ENCODE measurements at places on chromosomes 12 and 14. TPM values are rescaled to one million over a fixed set of nuclear protein-coding genes. Genes with fewer than 3 reads are reported as not detected.

DNA sequence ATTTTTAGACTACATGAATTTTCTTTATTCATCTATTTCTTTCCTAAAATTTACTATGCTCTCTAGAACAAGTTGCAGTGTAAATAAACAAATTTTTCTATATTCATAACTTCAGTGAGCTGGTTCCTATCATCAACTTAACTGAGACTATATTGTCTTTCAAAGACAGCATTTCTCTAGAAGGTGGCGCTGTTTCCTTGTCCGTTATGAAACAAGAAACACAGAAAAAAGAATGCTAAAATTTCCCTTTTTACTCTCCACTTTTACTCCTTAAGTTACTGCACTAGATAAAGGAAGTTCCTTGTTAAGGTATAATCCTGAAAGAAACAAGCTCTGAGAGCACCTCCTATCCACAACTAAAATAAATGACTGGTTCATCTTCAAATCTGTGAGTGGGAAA lies 8.2 kb upstream of the CLEC2A start:
- peak; percentile 39 for DNase-seq

DNA sequence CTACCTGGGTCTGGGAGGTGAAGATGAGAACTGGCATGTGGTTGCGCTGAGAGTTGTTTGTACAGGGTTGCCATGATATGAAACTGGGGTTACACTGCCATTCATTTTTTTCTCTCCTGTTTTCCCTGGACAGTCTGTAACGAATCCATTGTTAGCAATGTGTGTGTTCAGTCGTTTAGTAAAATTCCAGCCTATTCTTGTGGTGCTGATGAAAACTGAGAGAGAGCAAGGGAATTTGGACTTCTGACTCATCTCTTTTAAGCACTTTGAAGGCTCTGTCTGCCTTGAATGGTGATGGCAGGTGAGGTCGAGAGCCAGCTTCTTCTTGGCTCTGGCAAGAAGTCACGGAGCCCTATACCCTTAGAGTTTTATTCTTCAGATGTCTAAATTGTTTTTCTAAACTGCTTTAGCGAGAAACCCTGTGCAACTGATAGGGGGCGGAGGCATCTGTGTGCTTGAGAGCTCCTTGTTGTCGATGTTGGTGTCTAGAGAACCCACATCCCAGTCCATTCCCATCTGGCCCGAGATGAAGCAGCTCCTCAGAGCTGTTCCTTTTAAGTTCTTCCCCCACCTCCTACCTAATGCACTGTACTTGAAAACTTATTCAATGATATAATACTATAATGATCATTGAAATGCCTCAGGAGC lies 204.4 kb downstream of the TMX1 start:
- no peak for DNase-seq

DNA sequence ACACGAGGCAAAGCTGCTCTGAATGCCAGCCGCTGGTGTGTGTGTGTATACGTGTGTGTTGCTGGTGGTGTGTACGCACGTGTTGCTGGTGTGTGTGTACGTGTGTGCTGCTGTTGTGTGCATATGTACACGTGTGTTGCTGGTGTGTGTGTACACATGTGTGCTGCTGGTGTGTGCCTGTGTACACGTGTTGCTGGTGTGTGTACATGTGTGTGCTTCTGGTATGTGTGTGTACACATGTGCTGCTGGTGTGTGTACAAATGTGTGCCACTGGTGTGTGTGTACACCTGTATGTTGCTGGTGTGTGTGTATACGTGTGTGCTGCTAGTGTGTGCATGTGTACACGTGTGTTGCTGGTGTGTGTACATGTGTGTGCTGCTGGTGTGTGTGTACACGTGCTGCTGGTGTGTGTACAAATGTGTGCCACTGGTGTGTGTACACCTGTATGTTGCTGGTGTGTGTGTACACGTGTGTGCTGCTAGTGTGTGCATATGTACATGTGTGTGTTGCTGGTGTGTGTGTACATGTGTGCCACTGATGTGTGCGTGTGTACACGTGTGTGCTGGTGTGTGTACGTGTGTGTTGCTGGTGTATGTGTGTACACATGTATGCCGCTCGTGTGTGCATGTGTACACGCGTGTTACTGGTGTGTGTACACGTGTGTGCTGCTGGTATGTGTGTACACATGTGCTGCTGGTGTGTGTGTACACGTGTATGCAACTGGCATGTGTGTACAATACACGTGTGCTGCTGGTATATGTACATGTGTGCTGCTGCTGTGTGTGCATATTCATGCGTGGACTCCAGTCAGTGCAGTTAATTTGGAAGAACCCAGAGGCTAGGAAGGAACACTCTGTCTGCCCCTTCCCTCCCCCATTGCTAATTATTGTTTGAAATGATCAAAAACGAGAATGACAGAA lies 47.2 kb downstream of the CACNA2D4 start:
- DNase-seq: no peak

DNA sequence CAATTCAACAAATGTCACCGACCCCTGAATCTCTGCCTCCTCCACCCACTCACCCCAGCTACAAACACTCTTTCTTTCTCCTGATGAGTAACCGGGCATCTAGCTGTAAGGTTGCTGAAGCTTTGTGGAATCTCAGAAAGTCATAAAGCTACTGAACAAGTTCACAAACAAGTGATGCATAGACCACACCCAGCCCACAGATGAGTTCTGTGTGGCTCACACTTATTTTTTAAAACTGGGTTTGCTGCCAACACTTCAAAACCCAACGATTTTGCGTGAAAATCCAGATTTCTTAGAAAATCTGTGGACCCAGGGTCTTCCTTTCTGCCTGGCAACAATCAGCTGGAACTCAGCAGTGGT lies 96.1 kb downstream of the APAF1 start:
- DNase-seq: no peak

- no peak for DNase-seq
Observed at GRCh38 chr12:111135293-111135832, 215.0 kb upstream of the MYL2 start.

DNA sequence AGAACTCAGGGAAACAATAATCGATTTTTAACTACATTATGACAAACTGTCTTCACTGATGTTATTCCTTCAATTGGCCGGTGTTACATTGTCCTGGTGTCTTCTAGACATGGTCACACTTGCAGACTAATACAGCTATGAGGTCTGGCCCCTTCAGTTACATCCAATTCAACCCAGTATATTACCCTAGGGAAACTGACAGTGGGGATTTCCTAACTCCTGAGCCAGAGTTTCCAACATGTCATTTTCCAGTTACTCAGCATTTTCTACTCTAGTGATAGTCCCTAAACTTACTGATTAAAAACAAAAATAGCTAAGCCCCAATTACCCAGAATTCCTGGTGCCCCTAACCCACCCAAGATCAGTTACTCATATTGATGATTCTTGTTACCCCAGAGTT lies 21.1 kb downstream of the IFNG start:
- no peak for DNase-seq

DNA sequence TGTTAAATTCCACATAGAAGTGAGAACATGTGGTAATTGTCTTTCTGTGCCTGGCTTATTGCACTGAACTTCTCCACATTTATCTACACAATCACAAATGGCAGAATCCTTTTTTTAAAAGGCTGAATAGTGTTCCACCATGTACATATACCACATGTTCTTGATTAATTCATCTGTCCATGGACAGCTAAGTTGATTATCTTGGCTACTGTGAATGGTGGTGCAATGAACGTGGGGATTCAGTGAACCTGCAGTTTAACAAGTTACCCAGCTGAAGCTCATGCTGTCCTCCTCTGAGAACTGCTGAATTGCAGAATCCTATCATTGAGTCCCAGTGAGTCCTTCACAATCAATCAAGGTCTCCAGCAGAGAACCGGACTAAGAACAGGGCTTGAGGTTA lies 74.9 kb downstream of the TBK1 start:
- no peak for DNase-seq

DNA sequence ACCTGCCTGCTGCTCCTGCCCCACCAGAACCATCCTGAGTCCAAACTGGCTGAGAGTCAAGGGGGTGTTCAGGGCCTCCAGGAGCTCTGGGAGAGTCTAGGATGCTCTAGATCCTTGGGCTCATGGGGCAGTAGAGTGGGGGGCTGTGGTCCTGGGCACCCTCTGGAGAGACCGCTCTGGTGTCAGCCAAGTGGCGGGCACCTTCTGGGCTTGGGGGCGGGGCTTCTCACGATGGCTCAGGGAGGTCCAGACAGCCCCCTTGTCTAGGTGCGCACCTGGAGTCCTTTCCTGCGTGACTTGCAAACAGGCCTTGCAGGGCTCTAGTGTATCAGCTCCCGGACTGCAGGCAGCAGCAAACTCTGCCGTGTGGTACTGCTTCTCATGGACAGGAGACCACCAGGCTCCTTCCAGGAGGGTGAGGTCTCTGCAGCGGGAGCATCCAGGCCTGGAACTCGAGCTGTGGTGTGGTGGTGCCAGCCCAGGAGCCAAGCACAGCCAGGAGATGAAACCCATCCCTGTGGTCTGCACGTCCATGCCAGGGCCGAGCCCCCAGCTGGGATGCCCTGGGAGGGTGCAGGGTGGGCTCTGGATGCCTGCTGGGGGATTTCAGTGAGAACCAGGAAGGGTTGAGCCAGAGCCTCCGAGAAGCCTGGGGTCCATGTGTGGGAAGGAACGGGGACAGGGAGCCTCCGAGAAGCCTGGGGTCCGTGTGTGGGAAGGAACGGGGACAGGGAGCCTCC lies 15.0 kb downstream of the PACS2 start:
- DNase-seq: no peak

- DNase-seq: no peak
Observed at GRCh38 chr12:102215992-102216691, 18.5 kb upstream of the PMCH start.

GRCh38 chr12:65647074-65647473 lies 177.2 kb upstream of the HMGA2 start:
- no peak for DNase-seq

GRCh38 chr12:49428793-49429192 lies 61.5 kb downstream of the SPATS2 start:
- peak; percentile 15 for DNase-seq

DNA sequence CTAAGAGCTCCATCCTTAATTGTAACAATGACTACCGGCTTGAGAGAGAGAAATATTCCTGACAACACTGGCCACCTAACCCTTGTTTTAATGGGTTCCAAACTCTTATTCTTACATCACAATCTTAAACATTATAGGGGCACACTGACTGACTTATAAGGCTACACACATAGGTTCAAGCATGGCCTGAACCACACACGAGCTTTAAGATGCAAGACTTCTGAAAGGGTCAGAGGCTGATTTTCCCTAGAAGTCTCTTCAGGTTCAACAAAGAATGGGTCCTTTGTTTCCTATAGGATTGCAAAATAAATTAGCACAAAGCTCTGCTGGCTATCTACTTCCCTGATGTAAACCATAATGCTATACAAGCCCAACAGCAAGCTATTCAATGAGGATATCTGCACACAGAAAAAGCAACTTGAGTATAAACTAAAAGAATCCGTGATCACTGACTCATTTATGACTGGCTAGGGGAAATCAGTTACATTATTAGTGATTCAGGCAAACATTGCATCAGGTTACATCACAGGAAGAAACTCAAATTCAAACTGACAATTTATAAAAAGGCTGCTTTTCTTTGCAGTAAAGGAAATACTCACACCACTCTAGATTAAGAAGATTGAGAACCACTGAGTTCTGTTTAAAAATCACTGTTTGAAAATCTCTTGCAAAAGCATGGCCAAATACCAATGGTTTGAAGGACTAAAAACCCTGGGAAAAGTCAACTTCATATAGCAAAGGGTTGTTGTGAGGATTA lies 8.5 kb downstream of the BTG1 start:
- DNase-seq: no peak

DNA sequence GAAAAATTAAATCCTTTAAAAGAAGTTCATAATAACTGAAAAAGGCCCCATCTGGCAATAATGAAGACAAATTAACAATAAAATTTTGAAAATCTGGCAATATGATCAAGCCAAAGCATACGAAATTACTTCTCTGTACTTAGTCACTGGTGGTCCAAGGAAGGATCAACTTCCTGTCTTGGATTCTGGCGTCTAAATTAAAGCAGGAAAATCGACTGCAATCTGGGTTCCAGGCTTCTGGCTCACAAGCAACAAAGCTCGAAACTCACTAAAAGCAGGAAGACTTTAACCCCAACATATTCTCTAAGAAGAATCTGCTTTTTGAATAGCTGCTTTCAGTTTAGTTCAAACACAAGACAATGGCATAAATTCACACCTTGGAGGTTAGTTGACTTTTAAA lies 49.7 kb downstream of the LRIG3 start:
- DNase-seq: no peak

DNA sequence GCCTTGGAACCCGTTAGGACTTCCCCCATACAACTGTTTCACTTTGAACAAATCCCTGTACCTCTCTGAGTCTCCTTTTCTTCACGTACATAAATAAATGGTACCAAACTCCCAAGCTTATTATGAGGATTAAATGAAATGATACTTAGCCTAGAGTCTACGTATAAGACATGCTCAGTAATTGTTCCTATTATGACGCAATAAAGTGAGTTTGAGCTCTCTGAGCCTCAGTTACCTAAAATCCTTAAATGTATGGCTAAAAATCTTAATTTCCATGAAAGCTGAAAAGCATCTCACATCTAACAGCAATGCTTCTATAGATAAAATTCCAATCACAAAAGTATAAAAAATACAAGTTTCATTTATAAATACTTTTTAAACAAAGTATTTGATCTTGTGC lies 117.9 kb upstream of the TMEM233 start:
- no peak for DNase-seq

GRCh38 chr14:23284654-23285529 lies 1.0 kb downstream of the HOMEZ start:
- DNase-seq: peak; percentile 54

GRCh38 chr14:101004176-101004575 lies 100.7 kb upstream of the RTL1 start:
- DNase-seq: no peak

DNA sequence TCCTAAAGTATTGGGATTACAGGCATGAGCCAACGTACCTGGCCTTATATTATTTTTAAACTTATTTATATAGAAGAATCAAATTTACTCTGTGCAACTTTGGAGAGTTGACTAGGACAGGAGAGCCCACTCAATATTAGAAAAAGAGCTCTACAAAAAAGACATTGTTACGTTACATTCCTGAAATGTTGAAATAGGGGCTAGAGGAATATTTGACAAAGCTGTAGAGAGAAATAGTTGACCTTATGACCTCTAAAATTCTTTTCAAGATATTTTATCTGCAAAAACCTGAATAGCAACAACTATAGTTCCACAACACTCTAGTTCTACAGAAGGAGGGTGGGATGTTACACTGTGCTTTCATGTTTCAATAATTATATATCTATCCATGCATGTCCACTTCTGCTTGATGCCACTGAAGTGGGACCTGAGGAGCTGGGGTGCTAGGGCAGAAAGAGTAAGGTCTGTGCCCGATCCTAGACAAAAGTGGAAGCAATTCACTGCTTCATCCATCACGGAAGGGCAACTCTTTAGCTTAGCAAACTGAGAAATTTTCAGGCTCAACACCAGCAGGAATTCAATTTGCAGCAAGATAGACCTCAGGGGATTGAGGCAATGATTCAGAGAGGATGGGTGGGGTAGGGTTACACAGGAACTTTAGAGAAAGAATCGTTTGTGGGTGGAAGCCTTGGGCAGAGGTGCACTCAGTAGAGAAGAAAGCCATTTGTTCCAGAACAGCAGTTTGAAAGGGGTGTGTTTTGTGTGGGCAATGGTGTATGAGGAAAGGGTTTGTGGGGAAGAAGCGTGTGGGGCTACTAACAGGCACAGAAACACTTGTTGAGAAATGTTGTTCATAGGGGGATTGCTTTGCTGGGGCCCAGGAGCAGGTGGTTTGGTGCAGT lies 16.0 kb upstream of the RNASE10 start:
- DNase-seq: no peak

GRCh38 chr12:31620311-31620710 lies 29.4 kb upstream of the DENND5B start:
- no peak for DNase-seq

The TAS2R46 gene
- 17.3 TPM for total RNA-seq

The CHURC1 gene
- 87.4 TPM for total RNA-seq

The PLEKHA5 gene
- 48.2 TPM for total RNA-seq

The PTGER2 gene
- 2.9 TPM for total RNA-seq

The PTHLH gene
- total RNA-seq: 11.1 TPM
